ENCODE measurements at places on chromosomes 7 and 10.

DNA sequence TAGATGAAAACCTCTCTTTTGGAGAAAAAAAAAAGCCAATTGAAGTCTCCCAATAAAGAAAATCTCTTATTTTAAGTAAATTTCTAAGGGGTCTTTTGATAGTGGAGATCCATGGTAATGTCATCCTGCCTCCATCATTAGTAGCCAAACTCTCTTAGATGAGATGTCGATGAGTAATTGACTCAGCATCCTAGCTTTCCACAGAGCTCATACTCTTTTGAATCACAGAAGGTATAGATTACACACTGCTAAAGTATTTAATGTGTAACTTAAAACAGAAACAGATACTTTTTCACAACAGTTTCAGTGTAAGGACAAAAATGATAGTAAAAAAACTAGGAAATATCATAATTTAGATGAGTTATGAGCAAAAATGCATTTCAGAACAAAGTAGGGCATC lies 19.4 kb downstream of the MAGI2 start:
- no peaks in the 10 kb centered on the region for H3K27me3 ChIP-seq
- no peak for DNase-seq
- H3K4me3 ChIP-seq = no peak overlapping the region
- no peak overlapping the region for H3K27ac ChIP-seq
- no peaks in the 10 kb centered on the region for H3K4me1 ChIP-seq

- no peak overlapping the region for H3K27ac ChIP-seq
- H3K27me3 ChIP-seq = no peaks in the 10 kb centered on the region
- H3K4me3 ChIP-seq = no peak overlapping the region
These were observed 3.6 kb upstream of the GPR146 start for GRCh38 chr7:1040790-1041189.

- H3K27ac ChIP-seq = no peak overlapping the region
- no peak for DNase-seq
- no peaks in the 10 kb centered on the region for H3K36me3 ChIP-seq
- no peaks in the 10 kb centered on the region for H3K27me3 ChIP-seq
- no peak overlapping the region for H3K4me3 ChIP-seq
- no peaks in the 10 kb centered on the region for H3K4me1 ChIP-seq
These were observed 99.1 kb upstream of the SEC61G start for GRCh38 chr7:54858008-54858692.

GRCh38 chr7:133512560-133512959 lies 259.7 kb downstream of the EXOC4 start:
- H3K27me3 ChIP-seq = no peaks in the 10 kb centered on the region
- no peak overlapping the region for H3K27ac ChIP-seq
- no peak overlapping the region for H3K4me3 ChIP-seq
- no peaks in the 10 kb centered on the region for H3K36me3 ChIP-seq
- no peaks in the 10 kb centered on the region for H3K4me1 ChIP-seq

GRCh38 chr7:136292365-136292764 lies 315.2 kb upstream of the MTPN start:
- H3K27ac ChIP-seq = no peak overlapping the region
- DNase-seq = no peak
- H3K36me3 ChIP-seq = no peaks in the 10 kb centered on the region
- H3K4me3 ChIP-seq = no peak overlapping the region
- no peaks in the 10 kb centered on the region for H3K27me3 ChIP-seq
- no peaks in the 10 kb centered on the region for H3K4me1 ChIP-seq

GRCh38 chr10:13567030-13567429 lies 19.7 kb upstream of the PRPF18 start:
- H3K27ac ChIP-seq = no peak overlapping the region
- no peak for DNase-seq
- H3K4me1 ChIP-seq = no peaks in the 10 kb centered on the region
- H3K4me3 ChIP-seq = no peak overlapping the region
- no peaks in the 10 kb centered on the region for H3K36me3 ChIP-seq

DNA sequence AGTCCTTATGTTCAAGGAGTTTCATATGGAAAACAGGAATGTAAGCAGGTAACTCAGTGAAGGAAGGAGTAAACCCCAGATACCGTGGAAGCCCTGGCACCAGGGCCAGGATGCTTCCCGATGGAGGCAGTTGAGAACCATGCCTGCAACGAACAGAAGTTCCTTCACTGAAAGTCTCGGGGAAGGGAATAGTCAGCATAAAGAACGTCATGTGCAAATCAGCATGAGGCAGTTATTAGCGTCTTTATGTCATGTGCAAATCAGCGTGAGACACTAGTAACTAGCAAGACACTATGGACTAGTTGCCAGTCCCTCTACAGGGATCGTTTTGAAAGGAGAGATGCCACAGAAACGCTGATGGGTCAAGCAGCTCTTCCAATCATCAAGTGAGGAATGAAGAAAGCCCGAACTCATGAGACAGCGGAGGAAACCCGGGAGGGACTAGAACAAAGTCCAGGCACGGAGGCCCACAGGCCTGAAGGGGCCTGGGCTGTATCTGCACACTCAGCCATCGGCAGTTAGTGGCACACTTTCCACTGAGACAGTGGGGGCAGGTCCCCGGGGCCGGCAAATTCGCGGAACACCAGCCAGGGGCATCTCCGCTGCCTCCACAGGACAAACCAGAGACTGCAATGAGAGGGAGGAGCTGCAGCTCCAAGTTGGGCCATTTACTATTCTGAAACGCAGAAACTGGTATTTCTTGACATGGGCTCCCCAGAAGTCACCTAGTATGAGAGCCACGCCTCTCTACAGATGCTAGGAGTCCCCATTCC lies 109.6 kb downstream of the SFMBT2 start:
- no peak overlapping the region for H3K4me3 ChIP-seq
- no peak overlapping the region for H3K27ac ChIP-seq
- peaks cover 12% of the 10 kb centered on the region for H3K4me1 ChIP-seq

DNA sequence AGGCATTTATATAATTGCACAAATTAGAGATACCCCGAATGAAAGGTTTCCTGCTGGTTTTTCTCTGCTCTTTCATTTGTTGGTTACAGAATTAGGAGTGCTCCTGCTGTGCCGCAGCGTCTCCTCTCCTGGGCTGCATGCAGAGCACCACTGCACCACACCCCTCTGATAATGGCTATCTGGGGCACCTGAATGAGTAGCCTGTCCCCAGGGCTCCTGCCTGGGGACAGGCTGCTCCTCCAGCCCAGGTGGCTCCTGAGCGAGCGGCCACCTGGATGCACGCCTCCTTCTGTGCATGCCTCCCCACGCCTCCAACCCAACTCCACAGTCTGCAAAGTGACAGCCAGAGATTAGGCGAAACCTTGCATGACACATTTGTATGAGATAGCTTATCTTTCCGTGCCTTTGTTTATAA lies 242.6 kb upstream of the FZD8 start:
- H3K27me3 ChIP-seq = no peaks in the 10 kb centered on the region
- H3K36me3 ChIP-seq = no peaks in the 10 kb centered on the region
- no peak overlapping the region for H3K4me3 ChIP-seq
- H3K4me1 ChIP-seq = no peaks in the 10 kb centered on the region
- DNase-seq = no peak

All from lower lobe of right lung (tissue), 2 donors.